ENCODE measurements at places on chromosomes 4 and X.

GRCh38 chr4:21592970-21593670 lies 355.5 kb downstream of the KCNIP4 start:
- DNase-seq: no peak

DNA sequence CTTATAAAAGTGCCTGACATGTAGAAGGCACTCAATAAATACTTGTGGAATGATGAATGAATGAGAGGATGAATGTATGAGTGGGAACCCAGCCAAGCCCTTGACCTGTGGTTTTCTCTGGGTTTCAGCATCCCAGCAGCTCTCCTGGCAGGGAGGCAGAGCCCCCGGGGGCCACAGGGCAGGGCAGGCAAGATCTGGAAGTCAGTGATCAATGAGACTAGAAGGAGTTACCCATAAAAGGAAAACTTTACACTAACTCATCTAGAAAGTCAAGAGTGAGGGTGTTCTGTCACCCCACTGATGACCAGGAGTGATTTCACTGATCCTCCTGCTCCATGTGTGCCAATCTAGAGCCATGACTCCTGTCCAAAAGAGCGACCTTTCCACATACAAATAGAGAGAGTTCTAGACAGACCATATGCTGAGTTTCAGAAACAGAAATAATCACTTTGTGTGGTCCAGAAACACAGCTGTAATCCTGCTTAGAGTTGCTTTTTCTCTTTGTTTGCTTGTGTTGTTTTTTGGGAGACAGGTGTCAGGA lies 37.4 kb downstream of the MGARP start:
- no peak for DNase-seq

DNA sequence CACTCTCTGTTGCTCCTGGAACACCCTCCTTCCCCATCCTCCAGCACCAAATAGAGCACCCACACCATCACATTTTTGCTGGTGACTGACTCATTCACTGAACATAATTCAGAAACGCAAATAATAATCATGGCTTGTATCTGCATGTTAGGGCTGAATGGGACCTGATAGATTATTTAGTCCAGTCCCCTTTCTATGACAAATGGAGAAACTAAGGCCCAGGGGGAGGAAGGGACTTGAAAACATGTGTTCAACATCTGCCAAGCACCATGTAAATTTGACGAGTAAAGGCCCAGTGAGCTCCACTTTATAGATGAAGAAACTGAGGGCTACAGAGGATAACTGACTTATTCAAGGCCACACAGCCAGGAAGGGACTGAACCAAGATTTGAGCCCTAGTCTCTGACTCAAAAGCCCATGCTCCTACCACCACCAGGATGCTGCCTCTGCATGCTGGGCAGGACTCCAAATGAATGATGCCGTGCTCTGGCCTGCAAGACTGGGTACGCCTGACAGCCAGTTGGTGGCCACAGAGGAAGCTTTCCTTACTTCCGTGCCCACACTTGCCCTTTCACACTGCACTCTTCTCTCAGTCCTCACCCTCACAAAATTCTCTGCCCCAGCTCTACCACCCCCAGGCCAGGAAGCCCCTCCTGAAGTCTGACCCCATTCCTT lies 133.3 kb upstream of the PJA1 start:
- no peak for DNase-seq

DNA sequence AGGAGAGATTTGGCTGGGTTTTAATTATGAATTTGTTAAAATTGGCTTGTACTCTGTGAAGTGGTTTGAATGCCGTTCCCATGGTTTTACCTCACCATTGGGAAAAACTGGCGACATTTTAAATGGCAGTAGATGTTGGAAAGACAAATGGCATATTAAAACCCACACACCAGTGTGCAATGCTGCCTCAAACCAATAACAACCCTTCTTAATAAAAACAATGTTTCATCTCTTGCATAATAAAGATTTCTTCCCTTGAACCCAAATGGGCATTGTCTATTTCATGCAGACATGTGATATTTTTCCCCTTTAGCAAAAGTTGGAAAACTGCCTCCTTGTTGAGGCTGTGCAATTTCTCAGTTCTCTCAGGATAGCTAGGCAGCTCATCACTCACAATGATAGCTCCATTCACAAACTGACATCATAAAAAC lies 33.7 kb downstream of the GABRB1 start:
- no peak for DNase-seq

DNA sequence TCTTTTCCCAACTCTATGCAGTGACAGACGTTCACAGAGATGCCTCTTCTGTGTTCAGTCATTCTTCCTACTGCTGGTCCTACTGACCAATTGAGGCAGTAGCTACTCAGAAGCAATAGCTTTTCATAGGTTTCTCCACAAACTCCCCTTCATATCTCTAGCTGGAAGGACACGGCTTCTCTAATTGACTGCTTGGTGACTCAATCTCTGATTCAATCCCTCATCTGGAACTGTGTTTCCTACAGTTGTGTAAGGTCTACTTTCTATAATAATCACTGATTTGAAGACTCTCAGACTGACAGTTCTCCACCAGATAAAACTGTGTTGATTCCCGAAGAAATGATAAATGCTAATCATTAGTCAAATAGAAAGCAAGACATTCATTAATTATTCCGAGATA lies 111.5 kb downstream of the DTHD1 start:
- no peak for DNase-seq

DNA sequence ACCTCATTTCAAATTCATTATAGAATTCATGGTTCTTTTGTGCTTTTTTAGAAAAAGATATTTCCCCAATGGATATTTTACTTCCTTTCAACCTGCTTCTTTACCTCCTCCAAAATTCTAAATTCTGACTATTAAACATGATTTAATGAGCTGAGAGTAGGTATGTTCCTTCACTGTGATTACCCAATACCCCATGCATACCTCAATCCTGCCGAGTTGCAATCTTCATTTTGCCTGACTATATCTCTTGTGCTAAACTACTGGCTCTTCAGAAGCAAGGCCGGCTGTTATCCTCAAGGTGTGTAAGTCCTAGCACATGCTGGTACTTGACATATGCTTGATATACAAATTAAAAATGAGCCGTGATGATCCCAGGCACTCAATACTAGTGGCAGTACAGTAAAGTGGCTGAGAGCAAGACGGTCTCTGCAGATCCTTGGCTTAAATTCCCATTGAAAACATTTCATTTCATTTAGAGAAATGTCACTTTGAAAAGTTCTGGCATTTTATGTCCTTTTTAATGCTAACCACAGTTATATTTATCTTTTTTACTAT lies 320.4 kb downstream of the KCNIP4 start:
- DNase-seq: no peak

DNA sequence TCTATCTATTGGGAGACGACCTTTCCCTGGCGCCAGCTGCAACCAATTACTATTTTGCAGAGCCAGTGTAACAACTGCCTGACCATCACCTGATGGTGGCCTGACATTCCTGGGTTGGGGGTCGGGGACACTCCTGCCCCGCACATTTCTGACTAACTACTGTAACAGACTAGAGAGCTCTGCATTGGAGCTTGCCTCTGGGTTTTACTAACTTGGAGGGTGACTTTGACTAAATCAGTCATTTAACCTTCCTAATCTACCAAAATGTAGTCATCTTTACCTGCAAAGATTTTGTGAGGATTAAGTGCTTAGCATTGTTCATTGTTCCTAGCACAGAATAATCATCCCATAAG lies 37.5 kb upstream of the ABCG2 start:
- DNase-seq: no peak

DNA sequence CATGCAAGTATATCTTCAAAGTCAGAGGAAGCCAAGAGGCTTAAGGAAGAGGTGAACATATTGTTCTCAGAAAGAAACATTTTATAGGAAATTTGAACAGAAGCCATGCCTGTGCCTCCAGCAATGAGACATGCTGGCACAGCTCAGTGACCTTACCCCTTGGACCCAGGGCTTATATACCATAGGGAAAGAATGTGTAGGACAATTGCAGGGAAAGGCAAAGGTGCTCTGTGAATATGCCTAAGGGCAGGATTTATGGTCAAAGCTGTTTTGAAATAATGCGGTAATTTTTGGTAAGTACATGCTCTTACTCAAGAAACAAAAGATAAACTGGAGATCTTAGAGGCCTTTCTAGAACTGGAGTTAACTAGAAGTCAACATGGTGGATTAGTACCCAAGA lies 568.8 kb downstream of the GRID2 start:
- no peak for DNase-seq

DNA sequence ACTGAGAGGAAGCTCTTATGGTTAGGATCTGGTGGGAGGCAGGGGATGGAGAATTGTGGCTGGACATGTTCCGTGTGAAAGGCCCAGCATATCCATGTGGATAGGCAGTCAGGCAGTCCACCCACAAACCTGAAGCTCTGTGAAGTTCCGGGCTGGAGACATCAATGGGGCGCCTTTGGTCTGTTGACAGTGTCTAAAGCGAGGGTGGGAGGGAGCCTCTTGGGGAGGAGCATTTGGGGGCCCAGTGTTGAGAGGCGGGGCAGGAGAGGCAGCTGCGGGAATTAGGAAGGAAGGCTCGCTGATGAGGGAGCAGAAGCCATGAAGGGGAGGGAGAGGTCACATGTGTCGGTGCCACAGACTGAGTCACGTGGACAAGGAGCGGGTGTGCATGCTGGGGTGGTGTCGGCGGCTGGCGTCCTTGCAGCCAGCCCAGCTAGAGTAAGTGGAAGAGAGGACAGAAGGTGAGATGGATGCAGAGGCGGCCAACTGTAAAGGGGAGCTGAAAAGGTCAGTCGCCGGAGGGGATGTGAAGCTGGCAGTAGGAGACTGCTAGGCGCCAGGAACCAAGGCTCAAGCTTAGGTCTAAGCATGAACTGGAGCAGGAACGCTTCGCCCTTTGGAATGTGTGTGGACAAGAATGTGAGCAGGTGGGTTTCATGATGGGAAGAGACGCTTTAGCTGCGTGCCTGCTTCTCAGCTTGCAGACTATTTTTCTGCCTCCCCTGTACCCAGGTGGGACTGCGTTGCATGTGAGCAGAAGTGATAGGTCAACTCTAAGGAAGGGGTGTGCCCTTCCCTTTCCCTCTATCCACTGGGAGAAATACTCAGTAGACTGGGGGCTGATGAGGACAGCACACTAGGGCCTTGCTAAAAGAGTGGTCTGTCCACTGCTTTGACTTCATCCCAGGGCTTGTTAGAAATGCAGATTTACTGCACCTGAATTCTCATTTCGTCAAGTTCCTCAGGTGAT lies 44.0 kb upstream of the TLR2 start:
- DNase-seq: no peak

DNA sequence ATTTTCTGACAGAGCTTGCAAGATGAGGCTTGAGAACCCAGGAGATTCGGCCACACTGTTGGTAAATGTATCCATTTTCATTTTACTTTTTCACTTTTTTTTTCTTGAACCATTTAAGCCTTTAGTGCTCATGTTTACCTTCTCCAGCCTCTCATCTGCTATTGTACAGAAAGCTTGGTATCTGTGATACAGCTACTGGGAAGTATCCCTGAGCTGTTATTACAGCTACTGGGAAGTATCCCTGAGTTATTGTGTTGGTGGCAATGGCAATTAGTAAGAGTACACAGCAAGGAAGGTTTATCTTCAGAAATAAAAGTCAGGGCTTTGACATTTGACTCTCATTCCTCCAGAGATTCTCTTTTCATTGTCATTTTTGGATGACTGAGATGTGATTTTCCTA lies 11.8 kb downstream of the CTSO start:
- DNase-seq: no peak

DNA sequence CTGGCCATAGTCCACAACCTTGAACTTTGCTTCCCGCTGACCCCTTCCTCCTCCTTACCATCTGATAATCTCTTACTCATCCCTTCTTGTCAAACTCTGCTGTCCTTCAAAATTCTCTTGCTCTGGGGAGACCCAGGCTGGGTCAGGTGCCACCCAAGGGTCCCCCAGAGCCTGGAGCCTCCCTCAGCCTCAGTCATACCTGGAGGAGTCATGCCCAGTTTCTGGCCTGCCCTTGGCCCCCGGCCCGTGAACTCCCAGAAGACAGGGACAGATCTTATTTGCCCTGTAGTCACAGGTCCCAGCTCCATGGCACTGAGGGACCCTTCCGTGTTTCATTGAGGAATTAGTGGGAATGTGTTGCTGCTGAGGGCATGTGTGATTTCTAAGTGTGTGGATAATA lies 4.7 kb upstream of the GPR78 start:
- no peak for DNase-seq

DNA sequence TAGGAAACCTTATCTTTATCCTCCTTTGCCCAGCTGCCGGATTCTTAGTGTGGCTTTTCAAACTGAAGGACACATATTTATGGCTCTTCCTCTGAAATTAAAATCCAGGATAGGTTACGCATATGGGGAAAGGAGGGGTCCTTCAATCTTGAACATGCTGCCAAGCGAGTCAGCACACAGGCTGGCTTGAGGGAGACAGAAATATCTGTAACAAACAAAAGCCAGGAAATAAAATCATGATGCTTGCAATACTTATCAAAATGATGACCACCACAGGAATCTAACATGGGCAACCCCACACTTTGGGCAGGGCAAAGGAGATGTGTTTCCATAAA lies 196.4 kb upstream of the LDB2 start:
- no peak for DNase-seq

DNA sequence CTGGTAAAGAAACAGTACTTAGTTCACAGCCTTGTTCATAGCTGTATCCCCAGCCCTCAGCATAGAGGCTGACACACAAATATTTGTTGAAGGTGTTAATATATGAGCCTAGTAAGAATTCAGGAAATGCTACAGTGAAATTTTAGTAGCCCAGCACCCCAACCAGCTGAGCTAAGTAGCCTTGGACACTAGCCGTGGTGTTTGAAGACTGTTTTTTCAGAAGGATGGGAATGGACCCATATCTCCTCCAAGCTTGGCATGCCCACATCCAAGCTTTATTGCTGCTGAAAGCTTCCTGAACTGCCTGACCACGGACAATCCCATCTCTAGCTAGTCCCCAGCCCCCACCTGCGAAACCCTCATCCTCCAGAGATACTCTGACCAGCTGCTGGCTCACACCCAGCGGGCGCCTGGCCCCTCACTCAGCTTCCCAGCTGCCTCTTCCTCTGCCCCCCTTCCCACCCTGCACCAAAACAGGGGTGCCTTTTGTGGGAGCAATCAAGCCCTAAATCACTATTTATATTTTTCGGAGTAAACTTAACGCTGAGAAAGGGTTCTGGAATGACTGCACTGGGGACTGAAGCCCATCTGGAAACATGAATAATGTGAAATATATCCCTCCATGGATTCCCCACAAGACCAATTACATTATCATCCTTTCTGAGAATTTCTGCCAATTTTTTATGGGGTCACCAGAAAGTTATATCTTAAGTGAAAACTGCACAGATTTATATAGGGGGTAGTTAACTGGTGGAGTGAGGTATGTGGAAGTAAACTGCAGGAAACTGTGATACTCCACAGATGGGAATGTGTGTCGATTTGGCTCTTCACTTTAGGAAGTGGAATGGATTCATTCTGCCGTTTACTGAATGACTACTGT lies 41.1 kb upstream of the CBR4 start:
- no peak for DNase-seq

- DNase-seq: no peak
These were observed 74.9 kb downstream of the NYX start for GRCh38 chrX:41522081-41522480.

GRCh38 chrX:154979629-154980028 lies 42.9 kb downstream of the F8 start:
- DNase-seq: no peak

DNA sequence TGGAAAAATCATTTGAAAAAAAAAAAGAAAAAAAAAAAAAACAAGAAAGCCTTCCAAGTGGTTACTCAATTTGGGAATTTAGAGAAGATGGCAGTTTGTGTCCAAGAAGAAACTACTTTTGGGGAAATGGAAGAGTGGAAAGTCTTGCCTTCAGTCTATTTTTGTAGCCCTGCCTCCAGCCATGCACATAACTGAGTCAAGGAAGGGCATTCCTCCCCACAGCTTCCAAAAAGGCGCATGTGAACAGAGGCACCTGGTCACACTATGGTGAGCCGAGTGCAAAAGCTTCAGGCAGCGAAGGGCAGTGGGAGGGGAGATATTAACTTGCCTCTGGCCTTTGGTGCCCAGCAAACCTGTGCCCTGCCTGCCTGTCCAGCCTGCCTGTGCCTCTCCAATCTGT lies 163.7 kb downstream of the SMIM20 start:
- DNase-seq: no peak

Data from stimulated activated CD8-positive, alpha-beta memory T cell treated with anti-CD3 and anti-CD28 coated beads, Interleukin-4, amount 100 ng/mL, for 1 hour (primary cell).